ENCODE measurements at places on chromosomes 11 and 22.

DNA sequence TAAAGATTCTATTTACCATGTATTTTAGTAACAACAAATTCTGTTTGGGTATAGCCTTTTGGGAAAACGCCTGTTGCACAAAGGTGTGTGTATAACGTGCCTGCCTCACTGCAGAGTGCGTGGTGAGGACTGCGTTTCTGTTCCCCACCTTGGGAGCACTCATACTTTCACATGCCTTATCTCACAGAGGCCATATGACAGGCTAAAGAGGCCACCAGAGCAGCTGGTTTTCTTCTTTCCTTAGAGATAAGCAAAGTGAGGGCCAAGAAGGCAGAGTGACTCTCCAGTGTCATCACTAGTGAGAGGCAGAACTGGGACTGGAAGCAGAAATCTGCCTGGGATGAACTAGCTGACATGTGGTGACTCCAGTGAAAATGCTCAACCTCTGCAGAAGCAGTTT, 369.2 kb upstream of the NARS2 start:
- DNase-seq: no peak

GRCh38 chr11:109784536-109784935, 308.7 kb upstream of the ZC3H12C start:
- no peak for DNase-seq

- no peak for DNase-seq
These were observed 68.5 kb upstream of the C11orf58 start for GRCh38 chr11:16669799-16670415.

GRCh38 chr22:49705216-49705971, 122.3 kb downstream of the BRD1 start:
- DNase-seq: no peak

DNA sequence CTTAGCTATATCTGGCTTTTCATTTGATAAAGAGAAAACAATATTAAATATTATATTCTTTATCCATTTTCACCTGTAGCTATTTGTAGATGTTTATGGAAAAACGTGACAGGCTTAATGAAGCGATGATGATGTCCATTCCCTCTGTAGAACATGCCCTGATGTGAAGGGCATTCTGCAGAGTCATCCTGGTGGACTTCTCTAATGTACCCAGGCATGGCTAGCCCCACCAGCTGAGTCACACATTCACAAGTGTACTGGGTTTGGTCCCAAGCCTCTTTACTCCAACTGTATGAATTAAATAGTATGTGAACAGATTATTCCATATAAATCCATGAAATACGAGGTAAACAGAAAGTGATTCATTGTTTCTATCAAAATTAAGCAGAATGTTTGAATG, 139.3 kb downstream of the CADM1 start:
- DNase-seq: no peak

- DNase-seq: no peak
These were observed 2.1 kb upstream of the LMO1 start for GRCh38 chr11:8265681-8266241.

DNA sequence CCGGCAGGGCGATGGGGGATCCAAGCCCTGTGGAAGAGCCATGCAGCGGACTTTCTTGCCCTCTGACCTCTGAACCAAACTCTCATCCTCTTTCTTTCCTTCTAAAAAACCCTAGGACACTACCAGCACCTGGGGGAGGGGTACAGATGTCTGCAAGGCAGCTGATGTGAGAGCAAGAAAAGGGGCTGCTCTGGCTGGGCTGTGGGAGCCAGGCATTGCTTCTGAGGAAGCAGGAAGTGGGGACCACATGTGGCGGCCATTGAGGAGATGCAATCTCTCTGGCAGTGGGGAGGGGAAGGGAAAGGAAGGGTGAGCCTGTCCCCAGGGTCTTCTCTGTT, 36.0 kb downstream of the FAM83F start:
- no peak for DNase-seq

- DNase-seq: no peak
These were observed 1.3 kb downstream of the CABP2 start for GRCh38 chr11:67521924-67522323.

- DNase-seq: no peak
These were observed 42.0 kb upstream of the HORMAD2 start for GRCh38 chr22:30038219-30038618.

DNA sequence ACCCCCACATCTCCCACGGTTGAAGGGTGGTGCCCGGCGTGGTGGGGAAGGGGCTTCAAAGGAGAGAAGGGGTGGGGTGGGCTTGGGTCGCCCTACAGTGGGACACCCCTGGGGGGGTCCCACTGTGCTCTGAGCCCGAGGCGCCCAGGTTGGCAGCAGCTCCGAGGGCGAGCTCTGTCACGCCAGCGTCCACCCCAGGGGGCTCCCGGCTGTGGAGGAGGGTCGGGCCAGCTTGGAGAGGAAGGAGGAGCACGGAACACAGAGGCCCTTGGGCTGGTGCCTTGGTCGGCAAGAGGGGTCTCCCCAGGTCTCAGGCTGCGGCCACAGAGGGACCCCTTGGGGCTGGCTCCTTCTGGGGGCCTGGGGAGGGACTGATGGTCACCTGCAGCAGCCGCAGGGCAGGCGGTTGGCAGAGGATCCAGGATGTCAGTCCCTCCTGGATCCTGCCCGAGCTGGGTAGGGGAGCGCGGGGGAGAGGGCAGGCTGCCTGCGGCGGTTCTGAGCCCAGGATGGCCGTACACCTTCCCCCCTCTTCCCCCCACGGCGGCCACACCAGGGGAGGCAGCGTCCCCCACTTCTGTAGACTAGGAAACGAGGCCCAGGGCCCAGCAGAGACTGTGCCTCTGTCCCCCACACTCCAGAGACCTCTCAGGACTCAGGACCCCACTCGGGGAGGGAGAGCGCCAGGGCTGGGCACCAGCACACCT, 788 bp downstream of the MUC6 start:
- no peak for DNase-seq

- no peak for DNase-seq
These were observed 982 bp upstream of the SHANK3 start for GRCh38 chr22:50671641-50672040.

GRCh38 chr22:38097557-38098409, 12.7 kb downstream of the BAIAP2L2 start:
- no peak for DNase-seq

DNA sequence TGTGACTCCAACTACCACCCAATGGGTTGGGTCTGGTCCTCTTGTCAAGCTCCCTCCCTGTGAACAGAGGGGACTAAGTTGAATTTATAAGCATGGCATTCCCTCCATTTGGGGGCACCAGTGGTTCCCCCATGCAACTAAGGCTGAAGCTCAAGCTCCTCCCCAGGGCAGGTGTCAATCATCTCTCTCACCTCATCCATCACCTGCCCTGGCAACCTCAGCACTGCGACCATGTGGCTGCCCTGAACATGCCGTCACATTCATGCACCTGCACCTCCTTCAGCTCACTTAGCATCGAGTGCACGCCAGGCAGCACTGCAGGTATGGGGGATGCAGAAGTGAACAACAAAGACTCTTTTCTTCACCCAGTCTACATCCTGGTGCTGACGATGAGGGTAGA, 799.3 kb downstream of the TBC1D22A start:
- no peak for DNase-seq

GRCh38 chr11:122746611-122747244, 91.2 kb downstream of the UBASH3B start:
- DNase-seq: no peak

DNA sequence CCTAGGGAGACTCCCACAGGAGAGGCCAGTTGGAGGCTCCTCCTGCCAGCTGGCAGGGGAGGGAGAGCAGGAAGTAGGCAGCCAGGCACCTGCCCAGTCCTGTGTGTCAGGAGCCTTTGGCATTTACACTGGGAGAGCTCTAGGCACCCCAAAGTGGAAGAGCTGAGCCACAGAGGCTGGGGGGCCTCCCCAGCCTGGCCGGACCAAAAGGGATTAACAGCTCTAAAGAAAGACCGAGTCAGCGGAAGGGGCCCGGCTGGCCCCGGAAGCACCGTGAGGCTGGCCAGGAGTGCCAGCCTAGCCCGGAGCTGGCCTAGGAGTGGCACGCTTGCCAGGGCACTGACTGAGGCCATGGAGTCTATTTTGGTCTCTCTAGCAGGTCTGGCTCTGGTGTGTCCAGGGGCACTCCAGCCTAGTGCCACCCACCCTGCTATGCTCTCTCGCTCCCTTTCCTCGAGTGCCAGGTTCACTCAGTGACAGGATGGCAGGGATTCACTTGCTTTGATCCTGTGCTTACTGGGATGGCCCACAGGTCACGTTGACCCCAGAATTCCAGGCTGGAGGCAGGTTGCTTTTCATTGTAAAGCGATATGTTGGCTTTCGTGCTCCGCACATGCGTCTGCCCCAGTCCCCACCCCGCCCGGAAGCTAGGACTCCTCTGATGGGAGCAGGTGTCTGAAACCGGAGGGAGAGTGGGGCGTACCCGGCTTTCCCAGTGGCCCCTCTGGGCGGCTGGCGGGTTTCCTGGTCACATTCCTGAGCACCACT, 3.3 kb upstream of the KMT5B start:
- DNase-seq: no peak

DNA sequence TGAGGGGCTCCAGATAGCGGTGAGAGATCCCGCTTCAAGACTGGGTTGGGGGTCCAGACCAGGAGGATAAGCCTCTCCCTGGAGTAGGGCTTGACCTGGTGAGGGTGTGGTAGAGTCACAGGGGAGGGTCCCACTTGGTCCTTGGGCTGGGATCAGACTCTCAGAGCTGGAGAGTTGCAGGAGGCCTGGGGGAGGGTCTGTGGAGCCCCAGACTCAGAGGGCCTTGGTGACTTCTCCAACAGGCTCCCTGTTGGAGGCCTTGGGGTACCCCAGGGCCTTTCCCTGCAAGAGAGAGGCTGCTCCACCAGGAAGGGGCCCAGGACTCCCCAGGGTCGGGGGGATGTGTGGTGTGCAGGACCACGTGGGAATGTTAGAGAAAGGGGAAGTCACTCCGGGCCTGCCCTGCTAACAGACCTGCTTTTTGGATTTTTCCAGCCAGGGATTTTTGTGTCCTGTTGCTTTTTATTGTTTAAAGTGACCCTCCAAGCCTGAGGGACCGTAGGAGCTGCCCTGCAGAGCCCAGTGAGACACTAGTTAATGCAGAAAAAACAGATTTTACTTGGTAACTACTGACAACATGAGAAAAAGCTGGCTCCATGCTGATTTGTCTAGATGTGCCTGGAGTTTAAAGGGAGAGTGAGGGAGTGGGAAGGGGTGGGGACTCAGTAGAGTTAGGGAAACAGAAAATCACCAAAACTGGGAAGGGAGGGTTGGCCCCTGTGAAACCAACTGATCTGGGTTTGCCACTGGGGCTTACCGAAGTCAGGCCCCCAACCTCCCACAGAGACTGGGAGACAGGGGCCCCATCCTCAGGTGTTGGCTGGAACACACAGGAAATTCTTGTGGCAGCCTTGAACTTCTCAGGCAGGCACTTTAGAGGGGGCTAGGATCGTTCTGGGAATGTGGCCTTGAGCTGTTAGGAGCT, 801 bp upstream of the TXNRD2 start:
- DNase-seq: peak; percentile 52

DNA sequence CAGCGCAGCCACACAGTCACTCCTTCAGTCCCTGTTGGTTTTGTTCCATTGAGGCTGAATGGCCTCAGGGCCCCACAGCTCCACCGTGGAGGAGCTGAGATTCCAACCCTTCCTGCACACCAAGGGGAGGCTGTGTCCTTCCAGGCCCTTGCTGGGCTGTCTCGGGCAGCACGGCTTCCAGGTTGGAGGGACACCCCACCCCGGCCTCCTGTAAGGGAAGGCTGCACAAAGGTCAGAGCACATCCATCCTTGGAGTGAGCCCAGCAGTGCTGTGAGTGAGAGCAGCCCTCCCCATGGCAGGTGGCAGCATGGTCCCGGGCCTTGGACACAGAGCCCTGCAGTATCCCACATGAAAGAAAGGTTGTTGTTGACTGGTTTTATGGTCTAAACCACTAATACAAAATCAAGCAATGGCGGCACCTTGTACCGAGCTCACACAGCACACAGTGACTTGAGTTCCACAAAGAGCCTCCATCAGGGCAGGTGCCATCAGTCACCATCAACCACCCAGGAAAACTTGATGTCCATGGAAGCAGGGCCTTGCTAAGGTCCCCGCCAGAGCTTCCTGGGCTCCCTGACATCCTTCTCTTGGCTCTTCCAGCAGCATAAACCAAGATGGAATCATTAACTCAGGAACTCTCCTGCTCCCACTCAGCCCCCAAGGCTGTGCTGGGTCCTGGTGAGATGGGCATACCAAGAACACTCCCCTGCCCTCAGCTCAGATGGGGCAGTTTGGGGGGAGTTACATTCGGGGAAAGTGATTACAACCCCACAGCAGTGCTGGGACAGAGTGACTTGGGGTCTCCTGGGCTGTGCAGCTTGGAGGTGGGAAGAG, 1500.4 kb downstream of the TBC1D22A start:
- no peak for DNase-seq

DNA sequence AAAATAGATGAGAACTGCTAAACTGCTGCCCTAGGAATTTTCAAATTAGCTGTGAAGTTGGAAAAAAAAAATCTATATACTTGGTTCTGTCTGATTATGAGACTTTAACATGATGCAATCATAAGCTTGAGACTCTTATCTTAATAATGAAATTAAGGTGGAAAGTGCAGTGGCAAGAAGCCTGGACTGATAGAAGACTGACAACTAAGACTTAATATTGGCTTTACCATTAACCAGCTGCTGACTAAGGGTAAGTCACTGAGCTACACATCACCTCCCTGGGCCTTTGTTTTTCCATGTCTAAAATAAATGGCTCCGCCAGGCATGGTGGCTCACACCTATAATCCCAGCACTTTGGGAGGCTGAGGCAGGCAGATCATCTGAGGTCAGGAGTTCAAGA, 56.9 kb downstream of the SLC35F2 start:
- DNase-seq: no peak

GRCh38 chr11:39144351-39145130, 2314.9 kb downstream of the LRRC4C start:
- DNase-seq: no peak

GRCh38 chr11:128737704-128738103, 43.8 kb downstream of the FLI1 start:
- no peak for DNase-seq

All from GM04504 (cell line).